ENCODE measurements at places on chromosomes 5 and 9.

- no peak for ATAC-seq
Observed at GRCh38 chr9:107029146-107029545, 166.2 kb downstream of the ZNF462 start.

DNA sequence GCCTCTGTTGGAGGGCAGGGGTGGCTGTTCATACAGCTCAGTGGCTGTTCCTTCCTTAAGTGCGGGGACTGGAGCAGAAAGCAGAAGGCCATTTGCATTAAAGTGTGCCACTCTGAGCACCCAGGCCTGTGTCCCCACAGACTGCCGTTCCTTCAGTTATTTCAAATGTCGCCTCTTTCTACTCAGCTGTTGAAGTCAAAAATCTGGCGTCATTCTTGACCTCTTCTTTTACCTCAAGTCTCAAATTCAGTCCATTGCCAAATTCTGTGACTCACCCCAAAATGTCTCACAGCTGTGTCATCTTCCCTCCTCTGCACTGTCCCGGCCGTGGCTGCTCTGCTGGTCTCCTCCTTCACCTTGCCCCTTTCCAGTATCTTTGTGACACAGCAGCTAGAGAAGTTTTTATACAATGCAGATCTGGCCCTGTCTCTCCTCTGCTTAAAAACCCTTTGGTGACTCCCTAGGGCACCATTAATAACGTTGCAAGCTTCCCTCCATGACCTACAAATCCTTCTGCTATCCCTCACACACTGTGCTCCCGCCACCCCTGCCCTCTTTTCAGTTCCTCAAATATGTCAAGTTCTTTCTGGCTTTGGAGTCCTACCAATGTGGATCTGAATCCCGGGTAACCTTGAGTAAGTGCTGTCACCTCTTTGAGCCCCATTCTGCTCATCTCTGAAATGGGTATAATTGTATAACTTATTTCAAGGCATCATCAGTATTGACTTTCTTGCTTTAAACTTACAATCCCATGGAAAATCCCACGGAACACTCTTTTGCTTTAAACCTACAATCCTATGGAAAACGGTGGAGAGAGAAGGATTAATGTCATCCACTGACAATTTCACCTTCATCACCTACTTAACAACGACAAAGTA lies 98.3 kb upstream of the BOD1 start:
- no peak for ATAC-seq

DNA sequence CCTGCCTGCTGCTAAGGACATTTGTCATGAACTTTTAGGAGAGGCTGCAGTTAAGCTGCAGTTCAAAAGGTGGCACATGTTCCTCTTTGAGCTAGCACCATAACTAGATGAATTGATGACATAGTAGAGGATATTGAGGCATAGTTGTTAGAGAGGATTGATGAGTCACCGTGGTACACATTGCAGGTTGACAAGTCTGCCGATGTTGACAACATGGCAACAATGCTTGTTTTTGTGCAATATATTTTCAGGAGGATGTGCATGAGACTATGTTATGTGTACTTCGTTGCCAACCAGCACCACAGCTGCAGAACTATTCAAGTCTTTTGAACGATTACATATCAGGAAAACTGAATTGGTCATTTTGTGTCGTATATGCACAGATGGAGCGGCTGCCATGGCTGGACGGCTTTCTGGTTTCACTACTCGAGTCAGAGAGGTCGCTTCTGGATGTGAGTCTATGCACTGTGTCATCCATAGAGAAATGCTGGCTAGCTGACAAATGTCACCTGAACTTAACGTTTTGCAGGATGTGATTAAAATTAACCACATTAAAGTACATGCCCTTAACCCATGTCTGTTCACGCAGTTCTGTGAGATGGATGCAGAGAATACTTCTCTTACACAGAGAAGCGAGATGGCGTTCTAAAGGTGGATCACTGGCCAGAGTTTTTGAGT lies 24.2 kb downstream of the ANP32B start:
- ATAC-seq = no peak

DNA sequence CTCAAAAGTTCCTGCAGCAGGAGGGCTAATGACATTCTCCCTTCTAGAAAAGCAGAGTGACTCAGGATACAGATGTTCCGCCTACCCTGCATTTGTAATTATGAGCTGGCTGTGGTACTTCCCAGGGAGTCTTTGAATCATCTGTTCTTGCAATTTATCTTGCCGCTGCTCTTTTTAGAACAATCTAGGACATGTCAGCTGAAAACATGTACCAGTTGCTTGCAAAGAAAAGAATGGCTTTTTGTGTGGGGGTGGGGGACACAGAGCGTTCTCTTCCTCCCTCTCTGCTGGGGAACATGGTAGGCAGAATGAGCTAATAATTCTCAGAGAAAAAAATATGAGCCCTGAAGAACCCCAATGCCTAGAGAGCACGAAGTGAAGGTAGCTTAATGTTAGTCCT lies 51.7 kb upstream of the TUT7 start:
- peak; percentile 83 for ATAC-seq

- ATAC-seq = no peak
Observed at GRCh38 chr5:158820891-158821290, 278.8 kb downstream of the EBF1 start.

DNA sequence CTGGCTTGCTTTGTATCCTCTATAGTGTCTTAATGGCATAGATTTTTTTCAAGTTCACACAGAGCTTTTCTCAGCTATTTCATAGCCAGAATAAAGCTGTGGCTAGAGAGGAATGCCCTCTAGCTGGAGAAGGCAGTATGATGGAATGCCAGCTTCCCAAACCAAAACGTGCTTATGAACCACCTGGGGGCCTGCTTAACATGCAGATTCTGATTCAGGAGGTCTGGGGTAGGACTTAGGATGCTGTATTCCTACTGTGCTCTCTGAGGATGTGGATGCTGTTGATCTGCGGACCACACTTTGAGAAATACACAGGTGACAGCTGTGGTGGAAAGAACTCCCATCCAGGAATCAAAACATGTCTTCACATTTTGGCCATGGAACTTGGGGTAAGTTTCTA lies 49.9 kb upstream of the DPYSL3 start:
- ATAC-seq = no peak

DNA sequence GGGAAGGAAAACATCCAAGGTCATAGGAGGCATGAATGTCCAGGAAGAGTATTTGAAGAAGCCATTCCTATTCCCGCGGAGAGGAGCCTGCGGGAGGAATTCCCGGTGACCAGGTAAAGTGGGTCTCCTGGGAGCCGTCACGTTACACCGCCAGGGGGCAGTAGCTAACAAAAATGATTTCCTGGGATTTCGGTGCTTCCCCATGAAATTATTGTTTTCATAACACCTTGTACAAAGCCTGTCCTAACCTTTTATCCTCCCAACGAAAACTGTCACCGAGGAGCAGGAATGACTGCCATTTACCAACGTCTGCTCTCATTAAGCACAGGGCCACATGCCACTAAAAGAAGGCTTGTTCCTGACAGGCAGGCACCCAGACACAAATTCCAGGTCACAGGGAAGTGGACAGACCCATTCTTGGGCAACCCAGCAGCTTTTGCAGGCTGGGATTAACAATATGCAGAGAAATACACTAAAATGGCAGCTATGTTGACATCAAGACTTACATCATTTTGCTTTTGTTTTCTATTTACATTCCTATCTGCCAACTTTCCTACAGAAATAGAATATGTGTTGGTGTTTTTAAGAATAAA lies 41.2 kb upstream of the CTSL start:
- no peak for ATAC-seq

- ATAC-seq = peak; percentile 55
Observed at GRCh38 chr5:171953860-171954701, 52.4 kb downstream of the FBXW11 start.

DNA sequence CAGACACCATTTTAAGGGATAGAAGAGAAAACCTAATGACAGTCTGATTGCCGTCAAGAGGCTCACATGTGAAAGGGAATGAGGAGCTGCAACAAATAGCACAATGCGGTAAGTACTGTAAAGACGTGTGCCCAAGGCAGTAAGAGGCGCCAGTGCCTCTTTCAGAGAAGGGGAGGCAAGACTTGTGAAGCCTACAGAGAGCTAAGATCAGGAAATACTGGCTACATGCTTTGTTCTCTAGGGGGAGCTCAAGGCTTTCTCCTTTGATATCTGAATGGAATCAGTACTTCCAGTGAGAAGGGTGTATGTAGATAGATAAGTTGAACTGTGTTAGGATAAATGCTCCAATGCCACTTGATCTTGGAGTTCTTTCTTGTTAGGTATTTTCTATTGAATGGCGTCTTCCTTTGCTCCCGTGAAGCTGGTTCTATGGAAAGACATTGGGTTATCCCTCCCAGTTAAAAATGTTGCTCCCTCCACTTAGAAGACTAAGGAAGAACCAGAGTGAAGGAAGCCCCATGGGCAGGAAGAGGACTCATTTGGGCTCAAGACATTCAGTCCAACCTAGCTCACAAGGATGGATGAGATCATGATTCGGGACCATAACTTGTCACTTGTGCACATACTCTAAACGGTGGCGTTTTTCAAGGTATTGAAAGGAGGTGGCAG lies 23.5 kb upstream of the ALDOB start:
- peak; percentile 94 for ATAC-seq

GRCh38 chr9:82783045-82783444 lies 279.9 kb downstream of the RASEF start:
- ATAC-seq = no peak

GRCh38 chr5:172178301-172178987 lies 9.6 kb downstream of the STK10 start:
- no peak for ATAC-seq

- no peak for ATAC-seq
Observed at GRCh38 chr9:36844961-36845360, 189.1 kb downstream of the PAX5 start.

GRCh38 chr5:83817591-83817990 lies 96.9 kb upstream of the HAPLN1 start:
- ATAC-seq = no peak

DNA sequence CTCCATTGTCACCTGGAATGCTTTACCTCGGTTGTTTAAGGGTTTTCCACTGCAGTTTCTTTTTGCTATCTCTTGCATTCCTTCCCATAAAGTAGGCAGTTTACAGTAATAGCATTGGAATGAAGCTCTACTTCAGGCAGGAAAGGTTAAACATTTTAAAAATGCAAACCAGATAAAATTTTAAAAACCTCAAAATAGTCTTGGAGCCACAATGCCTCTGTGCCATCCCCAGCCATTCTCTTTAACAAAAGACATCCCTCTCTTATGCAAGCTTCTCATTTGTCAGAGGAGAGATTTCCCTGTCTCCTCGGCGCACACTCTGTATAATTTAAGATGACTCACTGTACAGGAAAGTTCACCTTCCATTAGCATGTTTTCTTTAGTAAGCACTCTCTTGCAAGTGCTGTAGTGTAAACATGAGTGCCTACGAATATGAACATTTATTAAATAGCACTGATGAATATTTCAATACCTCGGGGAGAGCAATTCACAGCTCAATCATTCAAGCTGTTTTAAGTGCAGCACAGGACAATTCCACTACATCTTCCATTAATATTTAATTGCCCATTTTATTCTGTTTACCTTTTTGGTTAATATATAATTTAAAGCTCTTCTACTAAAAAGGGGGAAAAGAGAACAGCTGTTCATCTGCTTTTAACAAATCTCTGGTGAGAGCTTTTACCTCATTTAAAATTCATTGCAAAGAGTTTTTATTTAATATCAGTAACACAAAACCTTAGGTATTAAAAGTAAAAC lies 343.6 kb downstream of the SPATA31D1 start:
- peak; percentile 76 for ATAC-seq

GRCh38 chr5:172659570-172659908 lies 18.5 kb downstream of the NEURL1B start:
- ATAC-seq = no peak

DNA sequence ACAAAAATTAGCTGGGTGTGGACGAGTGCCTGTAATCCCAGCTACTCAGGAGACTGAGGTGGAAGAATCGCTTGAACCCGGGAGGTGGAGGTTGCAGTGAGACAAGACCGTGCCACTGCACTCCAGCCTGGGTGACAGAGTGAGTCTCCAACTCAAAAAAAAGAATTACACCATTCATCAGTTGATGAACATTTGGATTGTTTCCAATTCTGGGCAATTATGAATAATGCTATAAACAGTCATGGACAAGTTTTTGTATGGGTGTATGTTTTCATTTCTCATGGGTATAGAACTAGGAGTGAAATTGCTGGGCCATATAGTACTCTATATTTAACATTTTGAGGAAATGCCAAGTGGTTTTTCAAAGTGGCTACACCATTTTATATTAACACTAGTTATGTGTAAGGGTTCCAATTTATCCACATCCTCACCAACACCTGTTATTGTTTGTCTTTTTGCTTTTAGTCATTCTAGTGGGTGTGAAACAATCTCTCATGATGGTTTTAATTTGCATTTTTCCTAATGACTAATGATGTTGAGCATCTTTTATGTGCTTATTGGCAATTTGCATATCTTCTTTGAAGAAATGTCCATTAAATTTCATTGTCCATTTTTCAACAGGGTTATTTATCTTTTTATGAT lies 9.0 kb upstream of the CCDC125 start:
- ATAC-seq = no peak

- no peak for ATAC-seq
Observed at GRCh38 chr5:102764381-102765004, 9.4 kb downstream of the PAM start.

DNA sequence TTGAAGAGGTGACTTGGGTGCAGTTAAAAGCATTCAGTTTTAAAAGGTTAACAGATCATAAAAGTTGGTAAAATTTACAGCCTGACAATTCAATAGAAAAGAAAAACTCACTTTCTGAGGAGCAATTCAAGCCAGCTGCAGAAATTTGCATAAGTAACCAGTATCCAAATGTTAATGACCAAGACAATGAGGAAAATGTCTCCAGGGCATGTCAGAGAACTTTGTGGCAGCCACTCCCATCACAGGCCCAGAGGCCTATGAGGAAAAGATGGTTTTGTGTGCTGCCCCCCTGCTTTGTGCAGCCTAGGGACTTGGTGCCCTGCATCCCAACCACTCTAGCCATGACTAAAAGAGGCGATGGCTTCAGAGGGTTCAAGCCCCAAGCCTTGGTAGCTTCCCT lies 1406.5 kb upstream of the ACO1 start:
- no peak for ATAC-seq

DNA sequence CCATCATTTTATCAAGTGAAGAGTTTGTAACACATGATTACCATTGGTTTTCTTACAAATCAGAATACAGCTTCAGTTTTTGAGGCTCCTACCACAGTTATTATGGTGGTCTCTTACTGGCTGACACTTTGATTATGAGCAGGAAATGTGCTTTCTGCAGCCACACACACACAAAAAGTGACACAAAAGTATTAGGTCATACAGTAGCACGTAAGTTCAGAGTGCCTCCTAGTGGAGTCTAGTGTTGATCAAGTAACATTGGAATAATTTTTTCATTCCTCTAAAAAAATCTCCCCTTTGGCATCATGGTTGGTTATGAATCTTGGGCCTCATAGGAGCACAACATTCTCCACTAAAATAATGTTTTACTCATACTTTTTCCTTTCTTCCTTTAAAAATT lies 37.6 kb downstream of the PAM start:
- ATAC-seq = no peak

DNA sequence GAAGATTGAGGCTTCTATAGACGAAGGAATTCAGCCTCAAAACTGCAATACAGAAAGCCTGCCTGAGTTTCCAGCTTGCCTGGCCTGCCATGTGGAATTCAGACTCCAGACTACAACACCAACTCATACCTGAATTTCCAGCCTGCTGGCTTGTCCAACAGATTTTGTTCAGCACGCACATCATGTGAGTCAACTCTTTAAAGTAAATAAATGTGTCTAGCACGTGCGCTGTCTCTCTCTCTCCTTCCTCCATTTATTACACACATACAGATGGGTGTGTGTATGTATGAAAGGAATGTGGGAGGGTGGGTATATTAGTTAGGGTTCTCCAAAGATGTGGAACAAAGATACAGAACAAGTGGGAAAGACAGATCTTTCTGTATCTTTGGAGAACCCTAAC lies 82.4 kb upstream of the TAS2R1 start:
- ATAC-seq = peak; percentile 73

Data from motor neuron (in vitro differentiated cells).